ENCODE measurements at places on chromosomes 4 and X.

- no peak for DNase-seq
These were observed 857.5 kb upstream of the FTHL17 start for GRCh38 chrX:31929366-31929765.

GRCh38 chrX:39308126-39308525 lies 506.9 kb downstream of the MID1IP1 start:
- DNase-seq = no peak

- no peak for DNase-seq
These were observed 125.9 kb downstream of the FRYL start for GRCh38 chr4:48654015-48654664.

DNA sequence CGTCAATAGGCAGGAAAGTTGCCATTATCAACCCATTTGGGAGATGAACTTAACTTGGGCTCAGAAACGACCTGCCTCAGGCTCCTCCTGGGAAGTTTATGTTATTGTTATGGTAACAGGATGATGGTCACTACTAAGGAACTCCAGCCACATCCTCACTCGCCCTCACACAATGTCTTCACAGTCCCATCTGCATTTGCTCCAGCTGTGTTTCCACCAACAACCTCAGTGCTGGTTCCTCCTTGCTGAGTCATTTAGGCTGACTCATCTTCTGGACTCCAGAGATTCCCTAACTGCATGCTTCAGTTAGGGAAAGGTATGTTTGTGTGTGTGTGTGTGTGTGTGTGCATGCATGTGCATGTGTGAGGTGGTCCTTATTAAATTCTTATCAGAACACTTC lies 293.4 kb upstream of the BOD1L1 start:
- DNase-seq = no peak

DNA sequence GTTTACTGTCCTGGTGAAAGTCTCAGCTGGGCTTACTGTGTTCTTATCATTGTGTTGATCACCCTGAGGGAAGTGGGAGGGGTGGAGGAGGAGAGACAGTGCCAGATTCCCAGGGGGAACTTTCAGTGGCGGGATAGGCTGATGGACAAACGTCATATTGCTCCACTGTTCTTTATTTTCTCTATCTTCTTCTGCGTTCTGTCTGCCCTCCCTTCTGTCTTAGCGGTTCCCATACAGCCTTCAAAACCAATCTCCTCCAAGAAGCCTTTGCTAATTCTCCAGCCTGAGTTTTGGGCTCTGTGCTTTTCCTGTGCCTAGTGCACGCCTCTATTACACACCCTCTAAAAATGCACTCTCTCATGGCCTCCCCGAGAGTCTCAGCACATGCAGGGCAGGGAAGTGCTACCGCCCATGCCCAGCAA lies 448.7 kb upstream of the FAT1 start:
- no peak for DNase-seq

DNA sequence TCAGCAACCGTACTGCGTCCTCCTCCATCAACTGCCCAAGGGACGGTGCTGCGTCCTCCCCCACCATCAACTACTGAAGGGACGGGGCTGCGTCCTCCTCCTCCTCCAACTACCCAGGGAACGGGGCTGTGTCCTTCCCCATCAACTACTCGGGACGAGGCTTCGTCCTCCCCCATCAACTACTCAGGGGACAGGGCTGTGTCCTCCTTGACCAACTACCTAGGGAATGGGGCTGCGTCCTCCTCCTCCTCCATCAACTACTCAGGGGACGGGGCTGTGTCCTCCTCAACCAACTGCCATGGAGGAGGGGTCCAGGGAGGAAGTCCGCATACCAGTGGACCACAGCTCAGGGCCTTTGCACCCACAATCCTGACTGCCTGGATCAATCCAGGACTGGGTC lies 24.4 kb downstream of the PPP2R3B start:
- DNase-seq = no peak

DNA sequence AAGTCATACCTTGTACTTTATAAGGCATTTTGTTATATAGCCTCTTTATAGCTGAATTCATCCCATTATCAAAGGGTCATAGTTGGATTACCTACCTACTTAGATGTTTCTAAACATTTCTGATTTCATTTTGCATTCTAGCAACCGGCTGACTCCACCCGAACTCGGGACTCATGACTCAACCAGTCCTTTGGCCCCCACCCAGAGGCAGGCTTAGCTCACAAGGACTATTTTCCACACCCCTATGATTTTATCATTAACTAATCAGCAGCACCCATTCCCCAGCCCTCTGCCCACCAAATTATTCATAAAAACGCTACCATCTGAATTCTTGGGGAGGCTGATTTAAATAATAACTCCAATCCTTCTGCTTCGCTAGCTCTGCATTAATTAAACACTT lies 79.9 kb upstream of the EGFL6 start:
- DNase-seq = no peak

DNA sequence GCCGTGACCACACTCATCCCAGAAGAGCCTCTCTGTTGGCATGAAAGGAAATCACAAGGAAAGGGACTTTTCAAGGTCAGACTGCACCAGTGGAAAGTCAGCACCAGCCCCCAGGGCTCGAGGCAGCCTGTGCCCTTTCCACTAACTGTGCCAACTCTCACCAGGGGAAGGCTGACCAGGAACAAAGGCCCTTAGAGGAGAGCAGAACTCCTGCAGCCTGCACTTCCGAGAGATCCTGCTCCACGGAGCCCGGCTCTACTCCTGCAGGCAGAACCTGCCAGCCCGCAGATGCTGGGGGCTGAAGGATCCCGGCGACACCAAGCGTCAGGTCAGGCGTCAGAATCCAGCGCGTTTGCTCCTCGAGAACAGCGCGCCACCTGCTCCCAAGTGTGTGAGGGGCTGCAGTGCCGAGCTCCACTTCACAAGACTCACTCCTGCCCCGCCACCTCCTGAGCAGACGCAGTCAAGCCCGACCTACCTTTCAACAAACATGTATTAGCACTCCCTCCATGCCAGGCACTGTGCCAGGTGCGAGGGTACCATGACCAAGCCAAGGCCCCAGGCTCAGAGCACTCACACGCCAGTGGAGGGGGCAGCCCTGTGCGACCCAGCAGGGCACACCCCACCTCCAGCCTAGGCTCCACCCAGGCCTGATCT lies 13.6 kb upstream of the HELT start:
- no peak for DNase-seq

GRCh38 chr4:184544788-184545409 lies 70.5 kb upstream of the IRF2 start:
- DNase-seq = no peak

GRCh38 chrX:55028040-55028439 lies 2.7 kb downstream of the ALAS2 start:
- DNase-seq = no peak

- no peak for DNase-seq
These were observed 444.2 kb downstream of the GRIA2 start for GRCh38 chr4:157664726-157665125.

All from stimulated activated CD8-positive, alpha-beta memory T cell treated with anti-CD3 and anti-CD28 coated beads, Interleukin-7, amount 100 ng/mL, for 1 hour (primary cell).